ENCODE measurements at places on chromosomes 1 and 21.

- no peak for DNase-seq
These were observed 17.3 kb downstream of the ENAH start for GRCh38 chr1:225635649-225636048.

GRCh38 chr21:32256873-32257620, 21.8 kb downstream of the MIS18A start:
- DNase-seq = no peak

GRCh38 chr1:67441183-67441582, 11.0 kb upstream of the SERBP1 start:
- DNase-seq = peak; percentile 73

GRCh38 chr1:174841747-174842146, 158.0 kb upstream of the CACYBP start:
- DNase-seq = no peak

GRCh38 chr1:205315008-205315618, 6.4 kb downstream of the NUAK2 start:
- no peak for DNase-seq

DNA sequence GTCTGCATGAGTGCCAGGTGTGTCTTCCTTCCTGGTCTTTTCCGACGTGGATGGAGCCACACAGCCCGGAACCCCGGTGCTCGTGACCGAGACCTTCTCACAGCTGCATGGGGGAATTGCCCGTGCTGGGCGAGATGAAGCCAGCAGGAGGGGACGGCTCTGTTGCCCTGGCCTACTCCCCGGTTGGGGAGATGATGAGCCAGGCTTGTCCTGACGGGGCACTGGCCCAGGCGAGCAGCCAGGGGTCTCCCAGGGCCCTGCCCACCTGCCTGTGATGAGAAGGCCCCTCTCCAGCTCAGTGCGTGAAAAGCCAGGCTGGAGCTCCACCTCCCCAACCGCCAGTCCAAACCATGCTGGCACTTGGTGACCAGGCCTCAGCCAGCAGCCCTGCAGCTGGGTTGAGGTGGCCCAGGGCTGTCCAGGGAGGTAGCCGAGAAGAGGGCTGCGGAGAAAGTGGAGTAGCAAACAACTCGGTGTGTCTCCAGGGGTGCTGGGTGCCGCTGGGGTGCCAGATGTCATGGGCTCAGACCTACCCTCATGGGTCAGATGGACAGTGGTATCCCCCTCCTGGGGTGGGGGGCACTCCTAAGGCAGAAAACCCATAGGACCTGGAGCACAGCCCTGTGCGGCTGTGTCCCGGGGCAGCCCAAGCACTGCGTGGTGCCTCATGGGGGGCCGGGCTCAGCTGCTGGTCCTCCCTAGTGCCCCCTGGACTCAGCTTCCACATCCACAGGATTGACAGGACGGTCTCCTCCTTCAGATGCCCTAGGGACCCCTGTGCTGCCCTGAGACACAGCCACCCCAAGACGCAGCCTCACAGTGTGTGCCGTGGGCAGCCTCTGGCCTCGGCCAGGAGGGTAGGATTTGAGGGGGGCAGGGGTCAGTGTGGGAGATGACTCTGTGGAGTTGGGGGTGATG, 26.1 kb downstream of the PRDM16 start:
- DNase-seq = no peak

DNA sequence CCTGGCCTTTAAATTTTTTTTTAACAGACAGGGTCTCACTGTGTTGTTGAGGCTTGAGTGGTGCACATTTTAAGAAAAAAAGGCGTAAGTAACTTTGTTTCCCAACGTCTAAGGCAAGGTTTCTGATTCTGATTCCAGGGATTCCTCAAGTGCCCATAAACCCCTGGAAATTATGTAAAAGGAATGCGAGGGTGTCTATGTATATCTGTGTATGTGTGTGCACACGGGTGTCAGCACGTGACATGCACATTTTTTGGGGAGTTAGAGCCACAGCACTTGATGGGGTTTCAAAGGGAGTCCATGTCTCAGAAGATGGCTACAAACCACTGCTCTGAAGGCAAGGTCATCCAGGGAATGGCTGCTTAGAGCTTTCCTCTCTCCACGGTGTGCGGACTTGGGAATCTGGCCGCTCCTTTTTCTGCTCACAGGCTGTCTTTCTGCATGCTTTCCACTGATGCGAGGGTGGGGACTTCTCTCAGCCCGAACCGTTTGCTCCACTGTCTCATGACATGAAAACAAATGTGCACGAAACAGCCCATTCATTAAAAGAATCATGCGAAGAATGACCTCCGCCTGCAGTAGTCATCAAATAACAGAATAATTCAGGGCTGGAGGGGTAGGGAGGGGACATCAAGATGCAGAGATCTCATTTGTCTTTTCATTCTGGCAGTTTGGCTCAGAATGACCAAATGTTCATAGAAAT, 18.7 kb upstream of the RERE start:
- DNase-seq = no peak

GRCh38 chr1:220962031-220962751, 82.9 kb downstream of the HLX start:
- DNase-seq = no peak

GRCh38 chr1:83922431-83922830, 76.5 kb downstream of the TTLL7 start:
- no peak for DNase-seq

DNA sequence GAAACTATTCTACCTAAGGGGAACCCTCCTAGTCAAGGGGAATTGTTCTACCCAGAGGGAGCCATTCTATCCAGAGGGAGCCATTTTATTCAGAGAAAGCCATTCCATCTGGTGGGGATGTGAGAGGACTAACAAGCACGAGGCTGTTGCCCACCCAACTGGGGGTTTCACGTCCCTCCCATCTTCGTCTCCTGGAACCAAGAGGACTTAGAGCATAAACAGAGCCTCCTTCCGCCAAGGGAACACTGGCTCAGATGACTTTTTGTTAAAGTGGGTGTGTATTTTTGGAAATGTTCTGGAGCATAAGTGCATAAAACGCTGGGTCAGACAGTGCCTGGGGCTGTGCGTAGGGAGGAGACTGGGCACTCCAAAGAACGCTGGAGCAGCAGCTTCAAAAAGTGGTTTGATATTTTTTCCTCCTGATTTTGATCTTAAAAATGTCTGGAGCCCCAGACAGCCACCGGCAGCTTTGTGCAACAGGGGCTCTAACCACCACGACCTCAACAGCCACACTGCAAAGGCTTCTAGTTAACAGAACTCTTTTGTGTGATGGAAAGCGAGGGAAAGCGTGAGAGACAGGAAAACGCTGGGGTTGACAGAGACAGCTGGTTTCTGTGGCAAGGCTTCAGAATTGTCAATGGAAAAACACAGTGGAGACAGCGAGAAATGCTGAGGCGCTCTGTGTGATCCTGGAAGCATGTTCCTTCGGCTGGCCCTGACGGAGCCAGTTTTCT, 363.6 kb upstream of the CAMK1G start:
- no peak for DNase-seq

DNA sequence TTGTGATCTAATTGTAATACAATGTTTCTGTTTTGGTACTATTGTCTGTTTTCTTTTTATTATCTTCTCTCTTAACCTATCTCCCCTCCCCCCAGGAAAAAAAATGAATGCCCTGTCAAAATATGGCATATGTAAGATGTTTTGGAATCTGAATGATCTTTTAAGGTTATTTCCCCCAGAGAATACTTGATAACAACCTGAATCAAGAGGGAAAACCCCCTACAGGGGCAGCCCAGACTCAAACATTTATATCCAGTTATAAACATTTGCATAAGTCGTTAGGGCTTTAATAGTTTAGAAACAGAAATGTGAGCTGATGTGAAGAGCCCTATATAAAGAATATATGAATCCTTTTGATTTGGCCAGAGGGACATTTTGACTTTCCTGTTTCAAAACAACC, 169.5 kb downstream of the VAV3 start:
- no peak for DNase-seq

DNA sequence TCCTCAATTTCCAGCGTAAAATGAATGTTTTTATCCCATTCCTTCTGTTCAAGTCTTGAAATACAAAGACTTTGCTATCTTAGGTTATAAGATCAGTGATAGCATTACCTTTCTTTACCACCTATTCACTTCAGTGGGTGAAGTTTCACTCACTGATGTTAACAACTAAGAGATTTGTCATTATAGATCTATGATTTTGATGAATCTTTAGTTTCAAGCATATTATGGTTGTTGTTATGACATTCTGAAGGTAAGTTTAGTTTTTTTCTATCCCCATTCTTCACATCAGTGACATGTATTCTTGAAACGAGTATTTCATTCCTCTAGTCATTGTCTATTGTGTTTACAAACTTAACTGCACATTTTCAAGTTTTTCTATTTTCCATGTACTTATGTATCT, 182.5 kb downstream of the ATP6V1G3 start:
- DNase-seq = no peak

DNA sequence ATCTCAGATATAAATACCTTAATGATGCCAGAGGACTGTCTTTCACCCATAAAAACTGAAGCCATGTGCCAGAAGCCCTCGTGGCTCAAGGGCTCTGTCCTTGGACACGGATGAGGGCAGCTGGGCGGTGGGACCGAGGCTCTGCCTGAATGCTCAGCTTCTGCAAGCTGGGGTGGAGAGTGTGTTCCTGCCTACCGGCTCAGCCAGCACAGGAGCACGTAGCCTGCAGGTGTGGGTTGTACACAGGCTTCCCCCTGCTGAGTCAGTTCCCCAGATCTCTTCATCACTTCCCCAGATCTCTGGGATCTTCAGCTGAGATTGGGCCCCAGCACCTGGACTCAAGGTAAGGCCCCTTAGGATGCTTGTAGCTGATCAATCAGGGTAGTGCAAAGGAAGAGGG, 15.4 kb downstream of the KCNJ15 start:
- DNase-seq = no peak

- DNase-seq = no peak
These were observed 270.9 kb upstream of the PLXNA2 start for GRCh38 chr1:208515129-208515528.

GRCh38 chr1:172449585-172450523, 6.0 kb upstream of the PIGC start:
- DNase-seq = peak; percentile 24

DNA sequence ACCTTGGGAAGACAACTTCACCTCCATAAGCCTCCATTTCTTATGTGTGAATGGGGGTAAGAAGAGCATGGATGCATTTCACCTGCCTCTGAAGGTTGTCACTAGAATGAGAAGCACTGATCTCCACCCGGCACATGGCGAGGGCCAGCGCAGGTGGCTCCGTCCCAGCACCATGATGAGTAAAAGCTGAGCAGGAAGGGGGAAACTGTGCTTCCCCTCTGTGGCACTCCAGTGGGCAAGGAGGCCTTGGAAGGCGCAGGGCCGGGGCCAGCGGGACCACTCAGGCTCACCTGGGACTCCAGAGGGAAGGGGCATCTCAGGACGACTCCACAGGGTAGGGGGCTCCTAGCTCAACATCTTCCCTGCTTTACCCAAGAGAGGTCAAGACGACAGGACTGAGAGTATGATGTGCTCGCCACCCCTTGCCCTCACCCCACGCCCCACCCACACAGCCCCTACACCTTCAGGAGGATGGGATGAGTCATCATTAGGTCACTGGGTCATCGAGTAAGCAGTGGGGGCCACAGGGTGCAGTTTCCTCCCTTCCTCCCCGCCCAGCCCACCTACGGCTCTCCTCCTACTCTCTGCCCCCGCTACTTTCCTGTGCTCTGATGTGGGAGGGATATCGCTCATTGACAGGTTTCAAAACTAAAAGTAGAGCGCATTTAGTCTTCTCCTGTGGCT, 112.1 kb downstream of the HIVEP3 start:
- DNase-seq = peak; percentile 68

- DNase-seq = peak; percentile 93
These were observed 3.7 kb downstream of the FASLG start for GRCh38 chr1:172662464-172663109.

DNA sequence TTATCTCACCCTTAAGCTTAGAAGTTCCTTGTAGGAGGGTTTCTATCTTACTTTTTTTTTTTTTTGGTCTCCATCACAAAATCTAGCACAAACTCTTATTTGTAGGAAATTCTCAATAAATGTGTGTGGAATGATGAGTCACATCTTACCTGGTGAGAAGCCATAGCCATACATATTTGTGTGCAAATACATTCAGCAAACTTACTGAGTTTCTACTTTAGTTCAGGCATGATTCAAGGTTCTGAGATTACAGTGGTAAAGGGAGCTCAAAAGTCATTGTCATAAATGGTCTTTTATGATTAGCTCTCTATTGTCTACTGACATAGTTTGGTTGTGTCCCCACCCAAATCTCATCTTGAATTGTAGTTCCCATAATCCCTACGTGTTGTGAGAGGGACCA, 193.1 kb upstream of the UBE2U start:
- DNase-seq = no peak

- no peak for DNase-seq
These were observed 391.9 kb downstream of the LMO4 start for GRCh38 chr1:87720561-87720960.

- peak; percentile 43 for DNase-seq
These were observed at the start of gene PCP4L1 for GRCh38 chr1:161258439-161259344. Gene PCP4L1 (plus strand): TSS chr1:161258745. CDS start chr1:161258975, 230 bp downstream.

DNA sequence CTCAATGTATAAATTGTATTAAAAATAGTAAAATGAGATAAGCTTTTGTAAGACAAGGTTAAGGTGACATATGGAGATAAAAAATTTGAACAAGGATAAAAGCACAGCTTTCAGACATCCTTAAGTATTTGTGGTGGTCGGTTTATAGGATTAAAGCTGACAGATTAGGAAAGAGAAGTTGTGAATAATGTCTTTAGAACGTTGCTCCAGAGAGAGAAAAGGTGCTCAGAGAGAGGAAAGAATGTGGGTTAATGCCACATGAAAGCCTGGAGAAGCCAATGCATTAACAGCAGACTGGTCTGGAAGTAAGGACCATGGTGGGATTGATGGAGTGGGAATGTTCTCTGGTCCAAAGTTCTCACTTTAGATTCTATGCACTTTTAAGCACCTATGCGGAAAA, 44.8 kb downstream of the ATP6V1G3 start:
- DNase-seq = no peak

GRCh38 chr1:143667730-143668129, 304.1 kb downstream of the FAM72C start:
- no peak for DNase-seq

DNA sequence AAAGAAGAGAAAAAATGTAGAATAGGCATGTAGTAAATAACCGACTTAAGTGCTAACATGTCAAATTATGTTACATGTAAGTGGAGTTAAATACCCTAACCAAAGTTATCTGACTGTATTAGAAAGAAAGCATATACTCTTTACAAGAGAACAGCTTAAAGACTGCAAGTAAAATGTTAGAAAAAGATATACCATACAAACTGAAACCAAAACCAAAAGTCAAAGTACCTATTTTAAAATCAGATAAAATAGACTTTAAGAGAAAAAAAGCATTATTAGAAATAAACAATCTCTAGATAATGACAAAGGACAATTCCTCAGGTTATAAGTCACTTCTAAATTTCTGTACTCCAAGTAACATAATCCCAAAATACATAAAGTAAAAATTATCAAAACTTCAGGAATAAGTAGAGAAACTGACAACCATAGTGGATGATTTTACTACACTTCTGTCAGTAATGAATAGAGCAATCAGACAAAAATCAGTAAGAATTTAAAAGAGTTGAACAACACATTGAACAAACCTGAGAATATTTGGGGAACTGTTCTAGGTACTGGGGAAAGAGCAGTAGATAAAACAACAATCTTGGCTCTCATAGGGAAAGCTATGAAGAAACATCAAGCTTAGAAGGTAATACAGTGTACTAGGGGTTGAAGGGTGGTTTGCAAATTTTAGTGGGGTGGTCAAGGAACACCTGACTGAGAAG, 127.3 kb downstream of the TBX19 start:
- no peak for DNase-seq
